ENCODE measurements at places on chromosomes 5 and 9.
A peak's percentile ranks its signal among the peaks of the same experiment; 100 is the strongest.

DNA sequence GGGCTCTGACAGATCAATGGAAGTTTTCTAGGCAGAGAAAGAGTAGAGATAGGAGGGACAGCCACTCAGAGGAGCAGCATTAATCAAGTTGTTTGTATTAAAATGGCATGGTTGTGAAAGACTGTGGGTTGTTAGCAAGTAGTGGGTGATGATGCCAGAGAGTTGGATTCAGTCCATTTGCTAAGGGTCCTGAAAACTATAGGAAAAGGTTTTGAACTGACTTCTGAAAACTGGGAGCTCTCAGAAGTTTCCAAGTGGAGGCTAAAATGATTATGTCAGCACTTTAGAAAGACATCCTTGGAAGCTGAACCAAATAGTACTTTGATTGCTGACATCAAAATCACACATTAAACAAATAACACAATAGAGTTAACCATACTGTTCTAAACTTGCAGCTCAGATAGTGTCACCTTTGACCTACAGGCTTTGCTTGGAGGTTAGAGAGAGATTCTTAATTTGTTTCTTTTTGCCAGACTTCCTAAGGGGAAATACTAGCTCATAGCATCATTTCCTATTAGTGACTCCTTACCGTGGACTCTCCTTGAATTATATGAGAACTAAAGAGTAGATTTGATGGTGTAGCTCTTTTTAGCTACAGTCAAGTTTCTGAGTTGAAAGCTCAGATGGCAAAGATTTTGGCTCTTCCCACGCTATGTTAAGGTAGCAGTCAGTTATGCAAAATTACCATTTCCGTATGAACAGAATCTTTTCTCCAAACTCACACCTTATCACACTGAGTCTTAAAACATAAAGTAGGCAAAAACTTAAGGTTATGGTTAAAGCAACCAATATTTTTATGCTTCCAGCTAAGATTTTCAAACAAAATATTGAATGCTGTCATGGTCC, 277.1 kb downstream of the NR3C1 start:
- no peak for DNase-seq

GRCh38 chr5:143613329-143613728, 198.6 kb upstream of the HMHB1 start:
- no peak for DNase-seq

DNA sequence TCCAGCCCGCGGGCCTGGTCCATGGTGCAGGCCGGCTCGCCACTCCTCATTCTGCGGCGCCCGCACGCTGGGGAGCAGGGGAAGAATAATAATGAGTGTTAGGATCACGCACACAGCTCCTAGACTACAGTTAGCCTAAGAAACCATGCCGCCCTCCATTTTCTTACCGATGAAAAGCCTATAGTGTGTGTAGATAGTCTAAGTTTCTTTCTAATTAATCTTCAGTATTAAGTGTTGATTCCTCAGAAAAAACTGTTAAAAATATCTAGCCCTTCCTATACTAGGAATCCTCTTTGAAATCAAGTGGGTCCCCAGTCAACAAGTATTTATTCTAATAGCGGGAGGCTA, 9.3 kb downstream of the ZBED3 start:
- no peak for DNase-seq

GRCh38 chr5:57532513-57533497, 50.2 kb upstream of the ACTBL2 start:
- no peak for DNase-seq

DNA sequence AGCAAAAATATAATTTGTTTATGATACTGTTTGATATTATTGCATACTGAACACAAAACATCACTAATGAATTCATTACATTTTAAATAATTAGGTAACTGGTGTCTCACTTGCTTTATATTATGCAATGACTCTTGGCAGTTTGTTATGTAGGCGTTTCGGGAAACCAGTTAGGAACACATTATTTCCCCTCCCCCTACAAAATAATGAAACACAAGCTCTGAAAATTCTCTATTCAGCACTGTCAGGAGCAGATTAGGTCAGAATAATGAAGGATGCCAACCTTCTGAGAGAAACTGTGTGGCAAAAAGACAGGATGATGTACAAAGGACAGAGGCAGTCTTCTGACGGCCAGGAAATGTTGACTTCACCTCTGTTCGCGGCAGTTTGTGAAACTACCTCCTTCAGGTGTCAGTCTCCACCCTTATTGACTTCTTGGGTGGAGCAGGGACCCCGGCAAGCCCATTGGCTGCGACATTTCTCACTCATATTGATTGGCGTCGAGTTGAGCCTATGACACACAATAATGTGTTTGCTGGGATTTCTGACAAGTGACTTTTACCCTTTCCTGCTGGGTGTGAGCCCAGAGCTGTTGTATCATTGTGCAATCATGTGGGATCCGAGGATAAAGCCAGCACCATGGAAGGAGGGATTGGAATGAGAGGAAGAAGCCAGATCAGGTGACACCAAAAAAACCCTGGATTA, 33.9 kb downstream of the SH3PXD2B start:
- peak; percentile 34 for DNase-seq

- no peak for DNase-seq
Measured at GRCh38 chr9:110579034-110579861, at the start of gene SVEP1. Gene SVEP1 (minus strand): TSS chr9:110579741. CDS start chr9:110579543, 198 bp downstream.

- no peak for DNase-seq
Measured at GRCh38 chr9:89850631-89851325, 246.0 kb downstream of the GADD45G start.

- DNase-seq: no peak
Measured at GRCh38 chr5:148875205-148875875, 48.9 kb downstream of the ADRB2 start.

DNA sequence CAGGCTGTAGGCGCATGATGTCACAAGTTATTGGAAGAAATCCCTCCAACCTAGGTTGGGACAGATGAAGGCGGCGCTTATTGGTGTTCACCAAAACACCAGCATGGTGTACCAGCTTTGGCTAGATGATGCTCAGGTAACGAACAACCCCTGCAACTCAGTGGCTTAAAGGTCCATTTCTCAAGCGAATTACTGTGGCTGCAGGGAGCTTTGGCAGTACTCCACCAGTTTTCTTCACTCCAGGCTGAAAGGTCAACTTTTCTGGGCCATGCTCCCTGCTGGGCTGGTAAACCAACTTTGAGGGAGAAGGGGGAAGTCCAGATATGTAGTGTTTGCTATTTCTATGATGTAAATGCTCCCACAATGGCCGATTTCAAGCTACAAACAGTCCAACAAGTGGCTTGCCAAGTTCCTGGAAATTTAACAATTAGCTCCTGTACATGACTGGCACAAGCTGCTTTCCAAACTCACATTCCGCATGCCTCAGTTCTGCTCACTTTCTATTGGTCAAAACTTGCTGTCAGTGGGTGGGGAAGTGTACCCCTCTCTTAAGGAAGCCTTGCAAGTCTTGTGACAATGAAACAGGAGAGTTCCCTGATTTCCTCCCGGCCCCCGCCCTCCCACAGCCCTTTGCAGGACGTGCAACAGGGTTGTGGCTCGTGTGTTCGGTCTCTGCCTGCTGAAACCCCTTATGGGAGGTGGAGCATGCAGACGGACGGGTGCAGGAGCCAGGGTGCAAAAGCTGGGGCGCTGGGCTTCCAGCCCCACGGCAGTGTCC, 588 bp upstream of the ZBED3 start:
- no peak for DNase-seq

- no peak for DNase-seq
Measured at GRCh38 chr5:147876141-147876540, 2.4 kb upstream of the SCGB3A2 start.

DNA sequence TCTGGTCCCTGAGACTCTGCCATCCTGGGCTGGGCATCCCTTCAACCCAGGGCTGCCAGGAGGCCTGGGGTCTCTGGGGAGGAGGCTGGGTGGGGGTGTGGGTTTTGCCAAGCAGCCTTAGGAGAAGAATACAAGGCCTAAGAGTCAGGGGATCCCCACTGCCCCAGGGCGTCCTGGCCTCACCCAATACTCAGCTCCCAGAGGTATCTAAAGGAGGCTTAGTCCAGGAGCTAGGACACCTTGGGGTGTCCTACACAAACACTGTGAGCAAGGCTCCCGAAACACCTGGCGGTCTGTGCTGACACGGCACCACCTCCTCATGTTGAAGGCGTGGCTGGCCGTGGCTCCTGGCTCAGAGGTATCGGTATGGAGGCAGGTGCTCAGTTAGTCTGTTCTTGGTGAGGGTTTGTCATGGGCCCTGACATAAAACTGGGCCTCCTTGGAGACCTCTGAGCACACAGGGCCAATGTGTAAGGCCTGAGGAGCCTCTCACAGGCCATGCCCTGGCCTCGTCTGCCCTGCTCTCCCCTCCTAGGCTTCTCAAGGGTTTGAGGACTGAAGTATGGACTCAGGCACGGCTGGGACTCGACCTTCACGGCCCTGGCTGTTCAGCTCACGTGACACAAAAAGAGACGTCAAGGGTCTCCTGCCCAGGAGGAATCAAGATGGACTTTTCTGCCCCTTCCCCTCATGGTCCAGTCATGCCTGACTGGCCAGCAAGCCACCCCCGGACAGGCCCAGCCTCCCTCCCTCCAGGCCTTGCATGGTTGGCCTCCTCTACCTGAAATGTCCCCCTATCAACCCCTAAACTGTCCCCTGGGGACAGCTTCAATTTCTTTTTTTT, 277.3 kb downstream of the FSTL4 start:
- DNase-seq: no peak

- no peak for DNase-seq
Measured at GRCh38 chr5:56845277-56845676, 29.9 kb downstream of the MAP3K1 start.

- no peak for DNase-seq
Measured at GRCh38 chr5:98042521-98042920, 730.9 kb upstream of the RGMB start.

GRCh38 chr5:117733051-117733450, 1158.4 kb upstream of the SEMA6A start:
- DNase-seq: no peak

GRCh38 chr9:31323726-31324444, 1060.6 kb upstream of the ACO1 start:
- DNase-seq: no peak

GRCh38 chr5:177096162-177097015, 9.7 kb downstream of the FGFR4 start:
- DNase-seq: no peak

GRCh38 chr9:120713257-120714087, 798 bp downstream of the MEGF9 start:
- DNase-seq: no peak

DNA sequence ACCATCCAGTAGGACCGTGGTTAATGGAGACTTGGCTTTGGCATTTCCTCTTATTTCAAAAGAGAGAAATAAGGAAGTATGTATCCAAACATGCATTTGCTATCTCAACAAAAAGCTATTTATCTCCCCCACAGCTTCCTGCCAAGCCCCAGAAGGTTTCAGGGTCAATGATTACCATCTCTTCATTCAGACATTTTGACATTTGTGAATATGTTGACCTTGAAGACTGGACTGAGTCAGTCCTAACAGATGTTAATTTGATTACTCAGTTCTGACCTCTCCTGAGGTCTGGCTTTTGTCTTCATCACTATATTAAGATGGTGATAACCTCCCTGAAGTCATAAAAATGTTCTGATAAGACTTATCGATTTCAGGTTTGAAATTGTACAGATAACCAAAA, 479.4 kb downstream of the AGTPBP1 start:
- no peak for DNase-seq

- no peak for DNase-seq
Measured at GRCh38 chr5:95392593-95393182, 1.5 kb downstream of the FAM81B start.

DNA sequence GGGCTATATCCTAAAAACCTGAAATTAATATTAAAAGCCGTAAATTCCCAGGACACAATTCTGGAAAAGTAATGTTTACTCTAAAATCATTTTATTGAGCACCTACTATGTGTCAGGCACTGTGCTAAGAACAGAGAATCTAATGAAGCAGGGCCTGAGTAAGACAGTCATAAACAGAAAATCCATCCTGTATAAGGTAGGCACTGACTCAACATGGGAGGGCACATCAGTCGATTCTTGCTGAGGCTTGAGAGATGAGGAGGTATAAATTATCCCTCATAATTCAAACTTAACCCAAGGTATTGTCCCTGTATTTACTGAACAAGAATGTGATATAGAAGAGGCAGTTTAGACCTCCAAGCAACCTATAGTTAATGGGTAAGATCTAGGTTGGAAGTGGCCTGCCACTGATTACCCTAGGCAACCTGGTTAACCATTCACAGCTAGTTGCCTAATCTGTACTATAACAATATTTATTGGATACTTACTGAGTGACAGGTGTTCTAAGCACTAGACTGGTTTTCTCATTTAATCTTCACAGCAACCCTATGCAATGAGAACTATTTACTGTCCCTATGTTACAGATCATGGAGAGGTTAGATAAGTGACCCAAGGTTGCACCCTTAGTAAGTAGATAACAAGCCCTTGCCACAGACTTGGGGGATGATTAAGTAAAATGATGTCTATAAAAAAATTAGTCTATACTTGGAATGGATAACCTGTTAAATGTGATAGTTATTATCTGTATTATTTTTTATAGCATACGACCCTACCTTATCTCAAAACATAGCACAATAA, 317.7 kb downstream of the PDE4D start:
- no peak for DNase-seq

DNA sequence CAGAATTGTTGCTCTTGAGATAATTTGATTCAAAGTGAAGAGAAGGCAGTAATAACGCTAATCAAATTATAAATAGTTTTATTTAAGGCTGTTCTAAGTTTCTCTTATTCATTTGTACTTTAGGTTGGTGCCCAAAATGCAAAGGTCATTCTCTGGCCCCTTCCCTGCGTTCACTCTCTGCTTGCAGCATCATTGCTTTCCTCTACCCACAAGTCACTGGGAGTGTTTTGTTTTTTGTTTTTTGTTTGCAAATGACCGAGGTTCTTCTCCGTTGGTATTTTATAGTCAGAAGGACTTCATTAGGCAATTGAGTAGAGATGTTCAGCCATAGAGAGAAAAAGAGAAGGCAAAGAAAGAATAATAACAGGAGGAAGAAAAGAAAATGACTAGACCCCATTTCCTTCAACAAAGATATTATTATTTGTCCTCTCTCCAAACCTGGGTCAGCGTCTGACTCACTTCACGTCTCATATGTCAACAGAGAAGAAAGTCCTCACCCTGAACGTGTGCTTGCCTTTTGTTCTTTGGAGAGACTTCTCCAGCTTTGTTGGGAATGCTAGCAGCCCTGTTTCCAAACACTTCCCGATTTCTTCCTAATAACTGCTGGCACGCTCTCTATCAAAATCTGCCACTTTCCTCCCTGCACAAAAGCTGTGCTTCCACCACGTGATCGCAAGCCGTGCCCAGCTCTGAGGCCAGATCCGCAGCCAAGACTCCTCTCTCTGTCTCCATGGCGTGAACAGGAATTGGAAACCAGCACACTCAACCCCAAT, 119.8 kb downstream of the EBF1 start:
- no peak for DNase-seq

Data from activated CD8-positive, alpha-beta T cell treated with anti-CD3 and anti-CD28 coated beads, Interleukin-2, amount 10 ng/mL, durations not matched to agents 7 days and 5 days (primary cell).